ENCODE measurements at places on chromosomes 1 and 21.

GRCh38 chr1:182604175-182605164, at the start of gene RGS16:
Gene RGS16, minus strand, starts transcription at chr1:182604389. Its CDS starts 130 bp downstream, at chr1:182604259.
- DNase-seq = no peak

DNA sequence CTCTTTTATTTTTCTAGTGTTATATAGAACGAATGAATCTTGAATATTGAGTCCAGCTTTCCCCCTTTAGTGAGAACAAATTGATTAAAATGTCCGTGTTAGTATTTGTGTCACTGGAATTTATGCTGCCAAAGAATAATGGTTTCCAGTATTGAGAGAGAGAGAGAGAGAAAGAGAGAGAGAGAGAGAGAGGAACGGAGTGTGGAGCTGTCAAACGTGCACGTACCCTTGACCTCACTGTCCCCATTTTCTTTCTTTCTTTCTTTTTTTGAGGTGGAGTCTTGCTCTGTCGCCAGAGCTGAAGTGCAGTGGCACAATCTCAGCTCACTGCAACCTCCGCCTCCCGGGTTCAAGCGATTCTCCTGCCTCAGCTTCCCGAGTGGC, 70.9 kb upstream of the GREM2 start:
- no peak for DNase-seq

DNA sequence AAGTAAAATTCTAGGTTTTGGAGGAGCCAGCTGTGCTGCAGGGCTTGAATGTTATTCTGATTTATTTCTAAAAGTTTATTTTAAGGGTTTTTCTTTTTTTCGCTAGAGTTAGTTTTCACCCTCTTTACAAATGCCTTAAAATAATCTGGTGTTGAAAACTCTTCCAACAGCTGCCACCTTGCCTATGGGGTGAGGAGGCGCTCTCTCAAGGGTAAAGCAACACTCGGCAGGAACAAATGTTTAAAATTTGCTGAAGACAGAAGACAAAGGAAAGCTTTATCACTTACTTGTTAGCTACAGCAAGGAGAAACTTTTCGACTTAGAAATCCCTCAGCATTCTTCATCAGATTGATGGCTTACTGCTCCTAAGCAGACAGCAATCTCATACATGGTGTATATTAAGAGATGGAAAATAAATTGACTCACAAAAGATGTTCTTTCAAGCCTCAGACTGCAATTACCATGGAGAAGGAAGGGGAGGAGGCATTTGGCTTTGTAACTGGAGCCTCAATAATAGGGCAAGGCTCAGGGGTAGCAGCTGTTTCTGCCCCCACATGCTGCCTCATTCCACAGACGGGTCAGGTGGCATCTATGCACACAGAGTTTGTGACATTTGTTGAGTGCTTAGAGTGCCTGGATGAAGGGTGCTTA, 79.8 kb upstream of the RALGPS2 start:
- no peak for DNase-seq

- DNase-seq = no peak
These were observed 4.5 kb upstream of the DPH2 start for GRCh38 chr1:43965316-43965715.

- no peak for DNase-seq
These were observed 56.2 kb upstream of the RASAL2 start for GRCh38 chr1:178037510-178038253.

GRCh38 chr1:211736351-211736915, 61.0 kb upstream of the NEK2 start:
- no peak for DNase-seq

DNA sequence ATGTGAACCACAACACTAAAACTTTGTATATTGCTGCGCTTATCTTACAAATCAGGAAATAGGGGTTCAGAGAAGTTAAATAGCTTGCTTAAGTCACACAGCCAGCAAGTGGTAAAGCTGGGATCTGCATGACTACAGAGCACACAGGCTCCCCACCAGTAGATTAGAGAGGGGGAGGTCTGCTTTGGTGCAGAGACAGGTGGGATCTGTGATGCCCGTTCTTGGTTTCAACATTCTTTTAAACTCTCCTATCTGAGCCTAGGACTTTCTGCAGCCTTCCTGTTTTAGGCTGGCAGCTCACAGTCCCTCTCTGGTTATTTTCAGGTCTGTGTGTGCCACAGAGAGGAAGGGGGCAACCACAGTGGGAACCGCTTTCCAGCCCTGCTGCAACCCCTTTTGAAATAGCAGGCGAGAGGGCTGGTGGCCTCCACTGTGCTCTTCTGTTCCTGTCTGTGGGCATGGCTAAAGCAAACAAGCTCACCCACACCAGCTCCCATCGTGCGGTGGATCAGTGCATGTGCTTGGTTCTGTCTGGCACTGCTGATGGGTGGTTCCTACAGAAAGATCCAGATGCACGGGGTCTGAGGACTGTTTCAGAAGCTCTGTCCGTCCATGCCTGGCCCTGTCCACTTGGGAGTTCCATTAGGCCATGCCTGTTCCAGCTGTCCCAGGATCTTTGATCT, 1.7 kb upstream of the IL6R start:
- DNase-seq = no peak

Measured in vagina (tissue), 2 donors.